Left renal pelvis (tissue), 4 donors: ENCODE measurements at places on chromosomes 3 and 15.

- no peak for DNase-seq
Measured at GRCh38 chr15:62618432-62618831, 424.1 kb upstream of the TPM1 start.

GRCh38 chr3:70990185-70990584 lies 593.3 kb downstream of the FOXP1 start:
- DNase-seq, result no peak

DNA sequence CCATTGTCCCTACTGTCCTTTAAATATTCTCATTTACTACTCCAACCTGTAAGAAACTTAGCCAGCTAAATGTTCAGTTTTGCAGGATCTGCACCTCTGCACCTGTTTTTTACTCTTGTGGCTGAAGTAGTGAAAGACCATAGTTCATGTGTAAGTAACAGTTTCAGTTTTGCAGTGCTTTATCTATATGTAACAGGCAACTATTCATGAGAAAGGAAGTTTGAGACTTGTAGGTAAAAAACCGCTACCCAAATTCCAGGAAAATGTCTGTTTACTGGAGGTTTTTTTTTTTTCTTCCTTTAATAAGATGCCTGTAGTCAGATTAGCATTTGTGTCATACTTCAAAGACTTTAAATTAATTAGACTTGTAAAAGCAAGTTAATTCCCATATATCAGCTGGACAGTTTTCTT lies 25.4 kb upstream of the MBNL1 start:
- no peak for DNase-seq

GRCh38 chr15:73989001-73989798 lies 2.9 kb downstream of the STOML1 start:
- no peak for DNase-seq

DNA sequence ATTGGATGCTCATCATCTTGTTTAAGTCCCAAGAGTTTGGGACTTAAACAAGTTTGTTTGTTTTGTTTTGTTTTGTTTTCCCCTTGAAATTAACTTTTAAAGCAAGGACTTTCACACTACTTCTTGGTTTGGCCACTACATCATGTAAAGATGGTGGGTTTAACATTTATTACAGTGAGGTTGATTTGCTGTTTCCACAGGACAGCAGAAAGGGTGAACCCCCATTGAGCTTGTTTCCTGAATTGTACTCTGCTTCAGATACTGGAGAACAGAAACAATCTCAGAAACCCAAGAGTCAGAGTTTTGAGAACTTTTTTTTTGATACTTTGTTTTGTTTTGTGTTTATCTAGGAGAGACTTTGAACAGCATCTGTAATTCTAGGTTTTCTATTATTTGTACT lies 6.7 kb downstream of the POU1F1 start:
- DNase-seq, result no peak

- DNase-seq, result no peak
Measured at GRCh38 chr3:162738784-162739183, 1242.2 kb downstream of the OTOL1 start.

DNA sequence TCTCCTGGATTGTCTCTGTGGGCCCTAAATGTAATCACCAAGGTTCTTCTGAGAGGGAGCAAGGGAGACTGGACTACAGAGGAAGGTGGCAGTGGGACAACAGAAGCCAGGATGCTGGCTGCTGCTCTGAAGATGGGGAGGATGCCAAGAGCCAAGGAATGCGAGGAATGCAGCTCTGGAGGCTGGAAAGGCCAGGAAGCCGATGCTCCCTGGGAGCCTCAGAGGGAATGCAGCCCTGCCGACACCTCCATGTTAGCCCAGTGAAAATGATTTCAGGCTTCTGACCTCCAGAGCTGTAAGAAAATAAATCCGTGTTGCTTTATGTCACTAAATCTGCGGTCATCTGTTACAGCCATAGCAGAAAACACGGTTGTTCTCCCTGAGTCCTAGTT lies 44.1 kb downstream of the UMPS start:
- DNase-seq, result no peak

GRCh38 chr15:69834761-69835160 lies 263.0 kb downstream of the TLE3 start:
- DNase-seq, result no peak

DNA sequence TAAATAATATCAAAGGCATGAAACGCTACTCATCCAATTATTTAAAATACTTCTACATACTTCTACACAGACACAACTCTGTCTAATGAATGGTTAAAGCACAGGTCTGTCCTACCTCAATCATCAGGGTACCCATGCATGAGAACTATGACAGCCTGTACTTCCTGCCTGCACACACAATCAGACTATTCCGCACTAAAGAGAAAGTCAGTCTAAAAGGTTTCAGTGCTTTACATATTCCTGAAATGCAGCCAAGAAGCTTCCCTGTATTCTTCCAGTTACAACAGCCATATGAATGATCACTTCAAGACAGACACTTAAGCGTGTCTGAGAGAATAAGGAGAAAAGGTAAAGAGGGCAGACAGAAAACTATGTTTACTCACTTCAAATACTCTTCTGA lies 58.8 kb downstream of the TUBGCP4 start:
- DNase-seq, result no peak

DNA sequence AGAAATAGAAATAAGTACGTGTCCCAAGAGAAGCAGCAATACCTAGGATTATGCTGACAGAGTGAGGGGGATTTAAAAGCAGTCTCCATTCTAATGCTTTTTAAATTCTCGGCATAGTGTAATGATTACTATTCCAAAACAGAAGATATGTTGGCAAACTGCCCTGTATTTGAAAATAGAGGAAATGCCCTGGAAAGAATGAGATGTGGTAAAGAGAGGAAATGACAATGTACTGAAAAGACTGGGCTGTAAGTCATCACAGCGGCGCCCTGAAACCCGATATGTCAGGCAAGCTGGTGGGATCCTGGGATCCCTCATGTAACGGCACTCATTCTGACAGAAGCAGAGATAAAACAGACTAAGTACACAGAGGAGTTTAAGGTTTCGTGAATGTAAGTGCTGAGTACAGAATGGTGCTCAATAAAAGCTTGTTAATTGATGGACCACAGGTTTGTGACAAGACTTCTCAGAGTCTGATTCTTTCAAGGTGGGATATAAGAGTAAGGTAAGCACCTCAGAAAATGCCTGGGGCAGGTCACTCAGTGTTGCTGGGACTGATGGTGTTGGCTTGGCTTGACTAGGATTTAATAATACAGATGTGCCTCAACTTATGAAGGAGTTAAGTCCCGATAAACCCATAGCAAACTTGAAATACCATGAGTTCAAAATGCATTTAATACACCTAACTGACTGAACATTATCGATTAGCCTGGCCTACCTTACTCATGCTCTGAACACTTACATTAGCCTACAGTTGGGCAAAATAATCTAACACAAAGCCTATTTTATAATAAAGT lies 91.4 kb downstream of the NFKBIZ start:
- no peak for DNase-seq

DNA sequence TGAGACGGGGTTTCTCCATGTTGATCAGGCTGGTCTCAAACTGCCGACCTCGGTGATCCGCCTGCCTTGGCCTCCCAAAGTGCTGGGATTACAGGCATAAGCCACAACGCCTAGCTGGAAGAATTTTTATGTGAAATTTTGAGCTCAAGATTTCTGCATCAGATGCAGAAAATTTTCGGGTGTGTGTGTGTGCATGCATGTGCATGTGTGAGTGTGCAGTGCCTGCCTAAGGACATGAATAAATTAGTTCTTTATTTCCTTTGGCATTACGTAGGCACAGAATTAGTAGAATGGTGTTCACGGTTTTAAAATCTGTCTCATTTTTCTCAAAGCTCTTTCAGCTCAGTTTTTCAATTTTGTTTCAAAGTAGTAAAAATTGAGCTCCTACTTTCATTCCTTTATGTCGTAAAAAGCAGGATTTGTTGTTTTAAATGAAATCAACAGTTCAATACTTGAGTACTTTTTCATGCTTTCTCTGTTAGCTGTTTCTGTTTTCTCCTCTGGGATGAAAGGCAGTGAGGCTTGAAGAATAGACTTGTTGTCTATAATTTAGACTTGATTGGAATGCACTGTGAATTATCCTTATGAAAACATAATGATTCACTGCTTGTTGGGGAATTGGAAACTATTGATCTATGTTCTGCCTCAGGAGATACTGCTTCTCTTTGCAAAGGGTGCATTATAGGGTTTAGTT lies 23.3 kb upstream of the RAB11A start:
- DNase-seq, result no peak

DNA sequence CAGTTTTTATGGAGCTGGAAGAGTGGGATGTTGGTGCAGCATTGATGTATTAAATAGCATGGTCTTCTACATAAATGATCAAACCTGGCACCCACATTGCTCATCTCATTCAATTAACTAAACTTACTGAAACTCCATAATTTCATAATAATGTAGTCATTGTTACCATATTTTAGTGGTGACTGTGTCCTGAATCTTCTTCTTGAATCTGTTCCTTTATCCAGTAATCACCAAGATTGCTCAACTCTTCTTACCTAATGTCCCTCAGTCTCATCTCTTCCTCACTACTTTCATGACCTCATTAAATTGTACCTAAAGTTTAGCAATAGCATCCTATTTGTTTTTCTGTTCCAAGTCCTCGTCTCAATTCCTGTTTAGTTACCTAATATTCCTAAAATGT lies 69.8 kb downstream of the FGF7 start:
- DNase-seq, result no peak

GRCh38 chr3:23996095-23996524 lies 51.0 kb downstream of the NR1D2 start:
- no peak for DNase-seq

GRCh38 chr3:175672119-175672689 lies 813.1 kb downstream of the NAALADL2 start:
- DNase-seq, result peak; percentile 24

- DNase-seq, result no peak
Measured at GRCh38 chr15:100254285-100254684, 87.5 kb downstream of the ADAMTS17 start.

- DNase-seq, result no peak
Measured at GRCh38 chr3:72008226-72008996, 223.5 kb upstream of the PROK2 start.

GRCh38 chr3:50523279-50523811 lies 19.9 kb upstream of the CACNA2D2 start:
- no peak for DNase-seq

DNA sequence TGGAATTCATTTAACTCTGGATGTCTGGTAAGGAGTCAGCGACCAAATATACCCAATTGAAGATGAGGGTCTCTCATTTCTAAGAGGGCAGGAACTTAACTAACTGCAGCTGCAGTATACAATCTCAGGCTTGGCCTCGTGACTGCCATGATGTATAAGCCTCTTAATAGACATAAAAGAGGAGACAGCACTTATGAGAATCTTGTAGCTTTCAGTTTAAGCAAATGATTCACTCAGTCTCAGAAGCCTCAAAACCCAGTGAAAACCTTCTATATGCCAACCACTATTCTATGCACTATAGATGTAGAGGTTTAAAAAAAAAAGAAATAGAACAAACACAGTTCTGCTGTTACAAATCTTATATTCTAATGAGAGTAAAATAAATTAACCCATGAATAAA lies 513.9 kb downstream of the TBL1XR1 start:
- DNase-seq, result no peak

DNA sequence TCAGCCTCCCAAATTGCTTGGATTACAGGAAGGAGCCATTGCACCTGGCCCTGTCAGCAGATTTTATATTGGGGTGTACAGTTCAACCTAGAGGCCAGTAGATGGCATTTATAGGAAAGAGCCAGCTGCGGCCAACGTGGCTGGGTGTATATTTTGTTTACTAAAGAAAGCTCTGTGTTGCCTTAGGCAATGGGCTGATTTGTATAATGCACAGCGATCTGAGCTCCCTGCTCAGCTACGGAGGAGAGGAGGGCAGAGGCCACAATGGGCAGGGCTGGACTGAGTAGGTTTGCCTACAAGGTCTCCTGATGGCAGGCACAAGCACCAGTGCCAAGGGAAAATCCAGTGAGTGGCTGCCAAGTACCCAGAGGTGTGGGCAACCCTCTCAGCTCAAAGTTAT lies 282.4 kb downstream of the ARPP21 start:
- no peak for DNase-seq

GRCh38 chr3:23076437-23076836 lies 126.7 kb upstream of the UBE2E2 start:
- no peak for DNase-seq

GRCh38 chr15:101046826-101047225 lies 127.7 kb downstream of the LRRK1 start:
- DNase-seq, result no peak

- DNase-seq, result no peak
Measured at GRCh38 chr3:33064929-33065328, 32.0 kb downstream of the GLB1 start.

DNA sequence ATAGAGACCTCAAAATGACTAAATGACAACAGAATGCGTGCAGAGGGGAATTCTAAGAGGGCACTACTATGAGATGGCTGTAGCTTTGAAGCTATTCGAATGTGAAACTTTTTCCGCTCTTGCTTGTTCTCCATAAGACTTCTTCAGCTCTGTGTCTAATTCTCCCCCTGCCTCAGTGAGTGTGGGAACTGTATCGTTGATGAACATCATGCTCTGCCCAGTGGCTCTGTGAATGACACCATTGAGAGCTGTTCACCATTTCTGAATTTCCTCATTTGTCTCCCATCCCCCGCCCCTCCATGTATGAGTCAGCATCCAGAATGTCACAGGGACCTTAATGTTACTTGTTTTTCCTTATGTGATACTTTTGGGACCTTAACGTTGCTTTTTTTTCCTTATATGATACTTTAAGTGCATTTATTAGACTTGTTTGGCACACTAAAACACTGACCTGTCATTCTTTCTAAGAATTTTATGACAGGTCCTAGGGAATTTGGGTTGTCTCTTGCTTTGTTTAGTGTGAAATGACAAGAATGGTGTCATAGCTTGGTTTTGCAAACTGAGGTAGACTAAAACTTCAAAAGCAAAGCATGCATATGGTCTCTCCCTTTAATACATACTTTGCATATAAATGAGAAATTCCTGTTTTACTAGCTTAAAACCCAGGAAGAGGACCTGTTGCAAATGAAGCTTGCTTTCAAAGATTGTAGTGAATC lies 99.6 kb downstream of the FNDC3B start:
- no peak for DNase-seq

GRCh38 chr15:68559345-68560310 lies 19.2 kb upstream of the CORO2B start:
- no peak for DNase-seq

- no peak for DNase-seq
Measured at GRCh38 chr15:78841376-78841706, 30.1 kb upstream of the ADAMTS7 start.

- DNase-seq, result no peak
Measured at GRCh38 chr3:40340541-40341170, 31.1 kb downstream of the EIF1B start.

DNA sequence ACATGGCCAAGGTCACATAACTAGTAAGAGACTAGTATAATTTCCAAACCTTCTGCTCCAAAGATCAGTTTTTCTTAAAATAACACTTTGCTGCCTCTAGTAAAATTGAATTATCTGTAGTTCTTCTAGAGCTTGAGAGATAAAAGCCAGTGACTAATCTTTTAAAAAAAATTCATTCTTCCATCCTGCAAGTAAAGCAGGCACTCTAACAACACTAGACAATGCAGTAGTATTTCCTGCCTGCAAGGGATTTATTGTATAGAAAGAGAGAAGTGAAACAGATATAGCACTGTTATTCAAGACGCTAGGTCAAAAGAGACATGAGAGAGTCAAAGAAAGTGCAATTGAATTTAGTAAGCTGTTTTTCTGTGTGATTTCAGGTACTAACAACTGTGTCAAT lies 159.5 kb upstream of the TBC1D5 start:
- no peak for DNase-seq
